CD8-positive, alpha-beta T cell (primary cell): ENCODE measurements at places on chromosomes 6 and 20.
A peak's percentile ranks its signal among the peaks of the same experiment; 100 is the strongest.

- DNase-seq, result no peak
These were observed 22.3 kb upstream of the RPP40 start for GRCh38 chr6:5025911-5026819.

DNA sequence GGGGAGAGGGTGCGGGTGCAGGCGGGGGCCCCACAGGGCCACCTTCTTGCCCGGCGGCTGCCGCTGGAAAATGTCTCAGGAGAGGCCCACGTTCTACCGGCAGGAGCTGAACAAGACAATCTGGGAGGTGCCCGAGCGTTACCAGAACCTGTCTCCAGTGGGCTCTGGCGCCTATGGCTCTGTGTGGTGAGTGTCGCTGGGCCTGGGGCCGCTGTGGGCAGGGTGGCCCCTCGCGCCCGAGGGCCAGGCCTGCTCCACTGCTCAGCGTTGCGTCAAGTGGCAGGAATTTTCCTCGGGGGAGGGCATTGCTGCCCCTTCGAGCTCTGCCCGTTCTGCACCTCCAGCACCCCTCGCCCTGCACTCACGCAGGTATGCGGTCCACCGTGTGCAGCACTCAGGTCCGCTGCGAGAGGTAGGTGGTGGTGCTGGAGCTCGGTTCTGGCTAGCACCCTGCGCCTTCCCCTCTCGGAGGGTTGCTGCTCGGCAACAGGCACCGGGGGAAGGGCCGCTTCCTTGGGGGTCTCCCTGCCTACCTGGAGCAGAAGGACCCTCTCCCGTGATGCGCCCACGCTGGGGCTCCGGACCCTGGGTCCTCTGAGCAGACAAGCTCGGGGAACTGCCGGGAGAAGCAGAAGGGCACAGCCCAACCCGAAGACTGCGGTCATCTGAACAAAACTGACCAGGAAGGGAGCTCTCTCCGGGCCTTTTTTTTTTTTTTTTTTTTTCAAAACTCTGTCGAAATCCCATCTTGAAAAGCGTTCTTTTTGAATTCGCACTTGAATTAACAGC, 674 bp downstream of the MAPK14 start:
- DNase-seq, result peak; percentile 28

GRCh38 chr6:108914235-108915022, 66.2 kb downstream of the ARMC2 start:
- DNase-seq, result no peak

- no peak for DNase-seq
These were observed 11.0 kb downstream of the KIF16B start for GRCh38 chr20:16562259-16562658.

- DNase-seq, result no peak
These were observed 54.8 kb downstream of the BTBD3 start for GRCh38 chr20:11972478-11972877.

GRCh38 chr20:401682-402495, 6.2 kb upstream of the RBCK1 start:
- no peak for DNase-seq

- DNase-seq, result no peak
These were observed 157.6 kb upstream of the RPS6KA2 start for GRCh38 chr6:166784691-166785090.

GRCh38 chr20:20553541-20553940, 158.9 kb downstream of the RALGAPA2 start:
- no peak for DNase-seq

GRCh38 chr6:24825130-24825630, 26.5 kb upstream of the ARMH2 start:
- no peak for DNase-seq

GRCh38 chr20:14142964-14143627, 147.8 kb downstream of the MACROD2 start:
- DNase-seq, result no peak

DNA sequence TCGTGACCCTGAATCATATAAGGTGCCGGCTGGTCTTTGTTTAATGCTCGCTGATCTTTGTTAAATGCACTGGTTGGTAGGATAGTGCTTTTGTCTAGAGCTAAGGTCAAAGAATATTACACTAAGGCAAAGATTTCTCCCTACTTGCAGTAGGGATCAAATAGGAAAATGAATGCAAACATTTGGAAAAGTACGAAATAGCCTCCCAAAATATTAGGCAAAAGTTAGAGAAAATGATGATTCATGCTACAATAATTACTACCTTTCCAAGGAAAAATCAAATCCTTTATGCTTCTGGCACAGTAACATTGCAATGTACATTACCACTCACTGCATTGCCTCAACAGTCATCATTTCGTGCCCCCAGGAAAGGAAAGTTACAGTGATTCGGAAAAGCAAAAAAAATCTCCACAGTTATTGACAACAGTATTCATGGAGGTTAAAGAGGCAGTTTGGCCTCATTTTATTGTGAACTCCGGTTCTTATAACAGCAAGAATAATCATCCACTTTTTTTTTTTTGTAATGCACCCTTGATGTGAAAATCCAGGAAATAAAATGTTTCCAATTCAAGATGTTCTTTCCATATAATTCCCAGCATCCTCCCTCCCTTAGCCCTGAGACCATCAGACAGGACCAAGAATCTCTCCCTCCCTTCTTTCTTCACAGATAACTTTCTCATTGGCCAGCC, 61.7 kb upstream of the ZMYND8 start:
- DNase-seq, result no peak

GRCh38 chr6:149923327-149923986, 536 bp upstream of the RAET1G start:
- no peak for DNase-seq

DNA sequence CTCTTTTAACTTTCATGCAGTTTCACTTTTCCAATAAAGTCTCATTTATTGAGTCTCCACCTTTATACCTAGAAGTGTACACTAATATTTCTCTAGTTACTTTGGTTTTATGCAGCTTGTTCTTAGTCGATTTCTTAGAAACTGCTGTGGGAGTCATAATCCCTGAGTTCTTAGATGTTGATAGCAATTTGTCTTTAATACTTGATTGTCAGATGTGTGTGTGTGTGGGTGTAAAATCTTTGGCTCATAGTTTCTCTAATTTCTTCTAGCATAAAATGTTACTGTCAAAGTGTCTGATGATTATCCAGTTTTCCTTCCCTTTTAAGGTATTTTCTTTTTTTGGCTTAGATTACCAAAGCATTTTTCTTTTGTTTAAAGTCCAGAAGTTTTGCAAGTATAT, 473.8 kb upstream of the PTCHD4 start:
- no peak for DNase-seq

DNA sequence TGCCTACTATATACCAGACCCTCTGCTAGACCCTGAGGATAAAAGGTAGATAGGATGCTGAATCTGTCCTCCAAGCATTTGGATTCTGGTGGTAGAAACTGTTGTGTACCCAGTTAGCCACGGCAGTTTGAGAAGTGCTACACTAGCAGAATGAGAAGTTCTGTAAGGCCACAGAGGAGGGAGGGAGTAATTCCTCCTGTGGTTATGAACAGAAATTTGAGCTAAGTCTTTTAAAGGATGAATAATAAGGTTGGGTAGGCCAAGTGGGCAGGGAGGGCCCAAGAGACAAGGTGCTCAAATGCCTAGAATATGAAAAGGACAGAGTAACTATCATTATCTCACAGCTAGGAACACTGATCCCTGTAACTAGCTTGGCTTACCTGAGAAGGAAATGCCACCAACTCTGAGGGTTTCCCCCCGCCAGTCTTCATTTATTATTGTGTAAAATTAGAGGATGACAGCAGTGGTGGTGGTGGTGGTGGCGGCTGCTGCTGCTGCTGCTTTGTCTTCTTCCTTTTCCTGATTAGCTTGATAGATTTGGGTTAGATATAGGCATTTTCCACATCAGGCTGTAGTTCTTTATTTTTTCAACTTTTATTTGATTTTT, 243.3 kb downstream of the PRL start:
- DNase-seq, result no peak

DNA sequence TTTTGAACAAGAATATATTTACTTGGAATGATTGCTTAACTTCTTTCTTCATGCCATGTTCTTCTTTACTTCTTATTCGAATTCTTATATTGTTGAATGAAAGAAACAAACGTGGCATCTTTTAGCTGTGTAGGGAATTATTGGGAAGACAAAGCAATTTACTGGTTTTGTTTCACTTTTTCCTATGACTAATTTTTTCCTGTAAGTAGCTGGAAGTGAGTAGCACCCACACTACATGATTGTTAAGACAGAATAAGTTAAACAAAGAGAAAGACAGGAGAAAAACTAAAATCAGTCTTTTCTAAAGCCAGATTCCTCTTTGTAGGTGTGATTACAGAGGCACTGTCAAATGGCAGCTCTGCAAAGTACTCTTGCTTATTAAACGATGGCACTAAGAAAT, 593.4 kb downstream of the EYS start:
- no peak for DNase-seq

GRCh38 chr6:45421709-45422502, 44.2 kb upstream of the SUPT3H start:
- DNase-seq, result peak; percentile 76

DNA sequence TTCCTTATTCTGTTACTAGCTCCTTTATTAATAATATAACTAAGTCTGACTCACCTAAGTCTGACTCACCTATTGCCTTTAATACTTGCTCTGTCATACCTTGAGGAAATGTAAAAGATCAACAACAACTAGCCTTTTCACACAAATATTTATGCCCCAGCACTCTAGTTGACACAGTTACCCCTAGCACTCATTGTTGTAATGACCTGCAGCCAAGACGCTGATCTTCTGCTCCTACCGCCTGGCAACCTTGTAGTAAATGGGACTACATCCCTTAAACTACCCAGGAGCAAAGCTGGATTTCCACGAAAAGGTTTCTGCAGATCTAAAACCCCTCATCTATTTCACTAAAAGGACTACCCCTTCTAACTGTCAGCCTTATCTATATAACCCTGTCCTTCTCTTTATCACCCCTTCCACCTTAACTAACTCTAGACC, 90.0 kb downstream of the PLG start:
- no peak for DNase-seq

GRCh38 chr6:75268121-75268987, 16.2 kb downstream of the TMEM30A start:
- no peak for DNase-seq

DNA sequence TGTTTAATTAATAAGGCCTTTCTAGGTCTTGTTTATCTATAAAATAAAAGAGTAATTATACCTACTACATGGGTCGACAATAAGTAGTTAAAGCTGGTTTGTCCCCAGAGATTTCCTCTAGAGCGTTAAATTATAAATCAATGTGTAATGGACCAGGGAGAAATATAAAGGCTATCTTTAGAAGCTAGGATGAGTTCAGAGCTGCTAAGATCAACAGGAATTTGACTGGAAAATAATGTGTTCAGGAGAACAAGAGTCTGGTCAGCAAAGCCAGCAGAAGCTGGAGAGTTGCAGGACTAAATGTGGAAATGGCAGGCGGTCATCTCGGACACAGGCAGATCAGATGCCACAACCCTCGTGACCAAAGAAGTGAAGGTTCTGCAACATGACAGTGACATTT, 428.8 kb downstream of the EPM2A start:
- no peak for DNase-seq

DNA sequence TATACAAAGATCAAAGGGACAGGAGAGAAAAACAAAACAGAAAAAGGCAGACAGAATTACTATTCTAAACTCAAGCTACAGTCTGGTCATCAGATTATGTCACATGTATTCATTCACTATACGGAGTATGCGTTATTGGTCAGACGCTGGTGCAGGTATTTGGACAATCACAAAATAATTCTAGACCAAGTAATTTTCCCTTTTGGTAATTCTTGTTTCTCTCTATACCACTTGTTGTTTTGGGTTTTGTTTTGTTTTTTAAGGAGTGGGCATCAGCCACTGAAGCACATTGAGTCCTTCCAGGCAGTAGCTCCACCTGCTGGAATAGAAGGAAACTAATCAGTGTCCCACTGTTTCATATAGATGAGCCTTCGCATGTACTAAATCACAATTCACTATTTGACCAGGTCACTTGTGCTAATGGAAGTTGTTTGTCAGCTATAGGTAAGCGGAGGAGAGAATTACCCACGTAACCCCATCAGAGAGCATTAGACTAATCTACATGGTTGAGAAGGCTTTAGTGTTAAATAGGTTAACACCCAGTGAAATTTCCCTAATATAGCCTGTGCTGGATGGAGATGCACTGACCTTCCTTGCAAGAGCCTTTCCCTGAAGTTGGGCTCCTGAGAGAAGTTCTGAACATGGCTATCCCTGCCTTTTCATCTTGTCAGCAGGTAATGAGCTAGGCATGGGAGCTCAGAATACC, 77.9 kb downstream of the TNFAIP3 start:
- DNase-seq, result no peak

- no peak for DNase-seq
These were observed 161.0 kb downstream of the ARID1B start for GRCh38 chr6:156938143-156938542.

GRCh38 chr6:13695252-13695651, 16.4 kb downstream of the RANBP9 start:
- DNase-seq, result no peak

DNA sequence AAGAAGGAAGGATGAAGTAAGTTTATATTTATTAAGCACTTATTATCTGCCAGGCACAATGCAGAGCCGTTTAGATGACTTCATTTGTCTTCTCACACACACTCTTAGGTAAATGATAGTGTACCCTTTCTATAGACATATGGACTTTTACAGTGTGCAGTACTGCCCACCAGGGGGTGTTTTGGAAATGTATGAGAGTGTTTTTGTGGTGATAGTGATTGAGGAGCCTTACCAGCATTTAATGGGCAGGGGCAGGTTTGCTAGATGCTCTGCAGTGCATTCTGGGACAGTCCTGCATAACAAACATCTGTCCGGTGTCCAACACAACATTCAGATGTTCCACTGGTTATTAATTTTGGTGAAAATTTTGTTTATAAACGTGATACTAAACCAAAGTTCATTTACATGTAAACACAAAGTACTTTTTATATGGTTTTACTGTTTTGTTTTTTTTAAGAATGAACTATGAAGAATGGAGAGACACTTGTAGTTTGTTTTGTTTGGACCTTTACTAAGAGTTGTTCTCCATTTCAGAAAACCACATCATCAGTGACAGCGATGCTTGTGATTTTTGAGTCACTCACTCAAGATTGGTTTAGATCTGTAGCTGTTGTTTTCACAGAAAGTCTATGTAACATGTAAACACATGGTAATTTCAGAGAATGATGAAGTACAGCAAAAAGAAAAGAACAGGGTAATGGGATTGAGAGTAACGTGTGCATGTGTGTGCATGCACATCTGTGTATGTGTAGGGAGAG, 19.9 kb downstream of the KCNS1 start:
- no peak for DNase-seq

DNA sequence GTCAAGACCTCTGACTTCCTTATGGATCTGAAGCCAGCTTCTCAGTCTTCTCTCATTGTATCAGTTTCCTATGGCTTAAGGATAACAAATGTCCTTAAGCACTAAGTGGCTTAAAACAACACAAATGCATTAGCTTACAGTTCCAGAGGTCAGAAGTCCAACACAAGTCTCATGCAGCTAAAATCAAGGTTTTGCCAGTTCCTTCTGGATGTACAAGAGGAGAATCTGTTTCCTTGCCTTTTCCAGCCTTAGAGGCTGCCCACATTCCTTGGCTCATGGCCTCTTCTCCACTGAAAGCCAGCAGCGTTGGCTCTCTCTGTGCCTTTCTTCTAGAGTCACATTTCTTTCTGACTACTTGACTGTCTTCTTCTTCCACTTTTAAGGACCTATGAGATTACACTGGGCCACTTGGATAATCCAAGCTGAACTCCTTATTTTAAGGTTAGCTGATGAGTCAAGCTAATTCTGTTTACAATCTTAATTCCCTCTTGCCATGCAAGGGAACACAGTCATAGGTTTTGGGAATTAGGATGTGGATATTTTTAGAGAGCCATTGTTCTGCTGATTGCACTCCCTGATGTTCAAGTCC, 179.0 kb downstream of the BCAS1 start:
- DNase-seq, result no peak

GRCh38 chr6:78353040-78353439, 514.3 kb upstream of the IRAK1BP1 start:
- no peak for DNase-seq
